COR-L47 (cell line): ENCODE measurements at places on chromosomes 12 and 14.

DNA sequence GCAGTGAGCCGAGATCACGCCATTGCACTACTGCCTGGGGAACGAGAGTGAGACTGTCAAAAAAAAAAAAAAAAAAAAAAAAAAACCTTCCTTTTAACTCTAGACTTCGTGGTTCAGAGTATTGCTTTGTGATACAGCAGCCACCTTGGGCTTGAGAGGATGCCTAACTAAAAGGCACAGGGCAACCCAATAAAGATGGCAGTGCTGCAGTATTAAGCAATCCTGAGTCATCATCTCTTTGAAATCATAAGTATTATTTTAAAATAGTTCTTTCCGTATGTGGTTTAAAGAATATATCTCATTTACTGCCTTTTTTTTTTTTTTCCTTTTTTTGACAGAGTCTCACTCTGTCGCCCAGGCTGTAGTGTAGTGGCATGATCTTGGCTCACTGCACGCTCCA, 116.1 kb downstream of the PLEKHA5 start:
- DNase-seq = no peak

- DNase-seq = no peak
These were observed 33.9 kb downstream of the BHLHE41 start for GRCh38 chr12:26090836-26091510.

- no peak for DNase-seq
These were observed 20.3 kb downstream of the HEBP1 start for GRCh38 chr12:12979731-12980259.

- DNase-seq = no peak
These were observed 40.7 kb downstream of the TPCN1 start for GRCh38 chr12:113261847-113262470.

DNA sequence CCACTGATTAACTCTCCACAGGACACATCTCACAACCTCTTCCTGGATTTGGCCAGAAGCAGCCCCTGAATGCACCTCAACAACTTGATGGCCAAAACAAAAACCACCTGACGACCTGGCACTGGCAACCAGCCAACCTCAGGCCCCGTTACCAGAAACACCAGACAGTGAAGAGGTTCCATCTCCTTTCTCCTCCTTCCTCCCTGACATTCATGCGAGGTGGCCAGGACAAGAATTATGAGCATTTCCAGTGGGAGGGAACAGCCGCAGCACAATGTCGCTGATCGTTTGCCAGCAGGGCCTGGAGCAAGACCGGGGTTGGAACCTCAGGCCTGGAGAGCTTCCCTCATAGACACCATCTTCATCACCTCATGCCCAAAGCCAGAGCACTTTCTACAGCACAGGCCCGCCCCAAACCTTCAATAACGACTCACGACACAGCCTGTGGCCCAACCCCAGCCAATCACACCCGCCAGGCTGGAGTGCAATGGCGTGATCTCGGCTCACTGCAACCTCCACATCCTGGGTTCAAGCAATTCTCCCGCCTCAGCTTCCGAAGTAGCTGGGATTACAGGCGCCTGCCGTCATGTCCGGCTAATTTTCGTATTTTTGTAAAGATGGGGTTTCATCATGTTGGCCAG, 48.7 kb downstream of the CCDC88C start:
- no peak for DNase-seq

DNA sequence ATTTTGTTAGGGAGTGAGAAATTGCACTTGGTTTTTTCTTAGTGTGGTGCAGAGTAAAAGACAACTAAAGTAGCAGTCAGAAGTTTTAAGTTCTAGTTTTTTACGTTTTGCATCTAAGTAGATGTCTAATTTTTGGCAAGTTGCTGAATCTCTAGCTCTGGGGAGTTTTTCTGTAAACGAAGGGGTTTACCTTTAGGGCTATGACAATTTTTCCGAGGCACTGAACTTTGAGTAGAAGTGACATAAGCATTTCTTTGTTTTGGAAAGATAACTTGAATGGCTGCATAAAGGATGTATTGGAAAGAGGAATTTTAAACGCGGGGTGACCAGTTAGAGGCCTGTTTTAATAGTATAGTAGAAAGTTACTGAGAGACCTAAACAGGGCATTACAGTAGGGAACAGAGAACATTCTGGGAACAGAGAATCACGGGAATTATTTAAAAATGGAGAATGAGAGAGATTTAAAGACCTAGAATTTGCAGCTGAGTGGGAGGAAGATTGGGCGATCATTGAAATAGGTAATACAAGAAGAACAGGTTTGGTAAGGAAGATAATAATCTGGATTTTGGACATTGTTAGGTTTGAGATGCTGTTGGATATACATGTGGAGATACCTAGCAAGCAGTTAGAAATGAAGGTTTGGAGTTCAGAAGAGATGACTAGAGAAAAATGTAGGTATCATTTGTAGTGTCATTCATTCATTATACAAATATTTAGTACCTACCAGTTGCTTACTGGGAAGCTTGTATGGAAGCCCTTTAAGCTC, 1.2 kb downstream of the ZNF410 start:
- no peak for DNase-seq

DNA sequence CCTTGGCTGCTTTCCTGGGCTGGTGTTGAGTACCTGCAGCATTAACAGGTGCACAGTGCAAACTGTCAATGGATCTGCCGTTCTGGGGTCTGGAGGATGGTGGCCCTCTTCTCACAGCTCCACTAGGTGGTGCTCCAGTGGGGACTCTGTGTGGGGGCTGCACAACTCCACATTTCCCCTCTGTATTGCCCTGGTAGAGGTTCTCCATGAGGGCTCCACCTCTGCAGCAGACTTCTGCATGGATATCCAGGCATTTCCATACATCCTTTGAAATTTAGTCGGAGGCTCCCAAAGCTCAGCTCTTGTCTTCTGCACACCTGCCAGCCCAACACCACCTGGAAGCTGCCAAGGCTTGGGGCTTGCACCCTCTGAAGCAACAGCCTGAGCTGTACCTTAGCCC, 198.6 kb downstream of the GXYLT1 start:
- DNase-seq = no peak

GRCh38 chr14:101017806-101018560, 114.5 kb upstream of the RTL1 start:
- no peak for DNase-seq

DNA sequence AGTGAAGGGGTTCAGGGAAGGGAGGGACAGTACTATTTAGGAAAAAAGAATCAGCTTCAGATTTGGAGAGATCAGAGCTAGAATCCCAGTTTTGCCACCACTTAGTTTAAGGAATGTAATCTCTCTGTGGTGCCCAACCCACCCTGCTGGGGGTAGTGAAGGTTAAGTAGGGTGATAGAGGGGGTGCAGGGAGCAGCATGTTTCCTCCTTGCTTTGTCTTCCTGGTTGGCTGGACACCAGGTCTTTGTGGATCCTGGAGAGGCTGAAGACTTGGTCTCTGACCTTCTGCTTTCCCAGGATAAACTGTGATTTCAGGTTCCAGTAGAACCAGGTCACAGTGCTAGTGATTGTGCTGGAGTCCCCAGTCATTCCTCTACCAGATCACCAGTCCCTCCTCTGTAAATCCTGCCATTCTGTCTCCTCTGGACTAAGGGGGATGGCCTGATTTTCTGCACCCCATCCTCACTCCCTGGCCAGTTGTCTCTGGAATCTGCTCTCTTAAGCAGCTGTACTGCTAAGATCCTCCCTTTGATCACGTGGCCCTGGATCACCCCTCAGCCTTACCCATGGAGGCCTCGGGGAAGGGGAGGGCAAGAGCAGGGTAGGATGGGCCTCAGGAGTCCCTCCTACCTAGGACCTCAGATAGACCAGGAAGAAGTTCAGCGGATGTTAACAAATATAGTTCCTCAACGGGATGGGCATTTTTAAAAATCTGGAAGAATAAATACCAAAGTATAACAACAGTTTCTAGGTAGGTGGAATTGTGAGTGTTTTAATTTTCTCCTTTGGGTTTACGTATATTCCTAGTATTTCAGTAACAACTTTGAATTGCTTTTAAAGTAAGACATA, 3.1 kb downstream of the MAP3K12 start:
- no peak for DNase-seq

DNA sequence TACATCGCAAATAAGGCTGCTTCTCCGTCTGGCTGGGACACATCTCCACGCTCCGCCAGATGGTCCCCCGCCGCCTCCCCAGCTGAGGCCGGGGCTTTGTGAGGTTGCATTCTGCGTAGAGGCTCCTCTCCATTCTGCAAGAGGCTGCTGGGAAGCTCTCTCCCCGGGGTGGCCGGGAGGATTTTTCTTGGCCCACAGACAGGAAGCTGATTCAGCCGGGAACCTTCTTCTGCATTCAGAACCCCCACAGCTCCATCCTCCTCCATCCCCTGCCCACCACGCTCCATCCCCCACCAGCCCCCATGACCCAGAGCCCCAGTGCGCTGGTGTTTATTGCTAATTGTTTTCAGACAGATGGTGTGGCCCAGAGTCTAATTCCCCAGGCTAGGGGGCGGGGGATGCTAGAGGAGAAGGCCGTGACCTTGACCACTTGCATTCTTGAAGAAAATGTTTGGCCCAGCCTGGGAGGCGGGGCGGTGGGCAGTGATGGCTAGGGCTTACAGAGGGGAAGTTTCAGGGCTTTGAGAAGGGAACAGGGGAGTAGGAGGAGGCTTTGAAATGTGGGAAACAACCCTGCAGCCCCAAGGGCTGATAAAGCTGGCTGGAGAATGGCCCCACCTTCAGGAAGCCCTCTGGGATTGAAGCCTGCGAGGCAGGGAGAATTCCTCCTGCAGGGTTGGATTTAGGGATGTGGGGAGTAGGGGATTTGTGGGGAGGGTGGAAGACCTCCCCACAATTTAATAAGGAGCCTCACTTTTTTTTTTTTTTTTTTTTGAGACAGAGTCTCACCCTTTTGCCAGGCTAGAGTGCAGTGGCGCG, 88.5 kb upstream of the NCOR2 start:
- peak; percentile 14 for DNase-seq

DNA sequence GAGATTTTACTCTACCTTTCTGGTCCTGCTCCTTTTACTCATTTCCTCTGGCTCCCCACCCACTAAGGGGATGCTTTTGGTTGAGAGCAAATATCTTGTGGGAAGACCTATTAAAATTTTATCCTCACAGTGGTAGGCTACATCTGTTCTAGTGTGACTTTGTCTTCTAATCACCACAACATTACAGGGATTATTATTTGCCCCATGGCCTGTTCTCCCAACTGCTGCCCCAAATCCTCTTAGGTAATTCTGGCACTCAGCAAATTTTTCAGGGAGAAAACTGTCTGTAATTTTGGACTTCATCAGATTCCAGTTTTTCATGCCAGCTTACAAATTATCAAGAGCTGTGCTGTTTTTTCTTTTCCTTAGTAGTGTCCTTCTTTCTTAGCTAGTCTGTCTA, 172.3 kb downstream of the GPHN start:
- DNase-seq = no peak

GRCh38 chr14:29354486-29354885, 573.2 kb downstream of the PRKD1 start:
- DNase-seq = no peak

DNA sequence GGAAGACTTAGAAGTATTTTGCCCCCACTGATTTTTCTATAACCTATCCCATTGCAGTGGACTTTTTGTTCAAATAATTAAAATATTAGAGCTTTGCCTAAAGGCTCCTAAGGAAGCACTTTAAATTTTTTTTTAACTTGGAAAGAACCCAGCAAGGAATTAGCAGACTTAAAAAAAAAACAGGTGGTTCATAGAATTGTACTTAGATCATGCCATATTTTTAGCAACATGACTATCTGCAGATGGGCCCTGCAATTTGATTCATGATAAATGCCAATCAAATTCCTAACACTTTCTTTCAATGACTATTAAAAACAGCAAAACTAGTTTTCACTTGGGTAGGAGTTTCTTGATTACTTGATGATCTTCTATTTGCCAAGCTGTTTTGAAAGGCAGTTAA, 11.5 kb downstream of the ADAMTS20 start:
- DNase-seq = no peak

DNA sequence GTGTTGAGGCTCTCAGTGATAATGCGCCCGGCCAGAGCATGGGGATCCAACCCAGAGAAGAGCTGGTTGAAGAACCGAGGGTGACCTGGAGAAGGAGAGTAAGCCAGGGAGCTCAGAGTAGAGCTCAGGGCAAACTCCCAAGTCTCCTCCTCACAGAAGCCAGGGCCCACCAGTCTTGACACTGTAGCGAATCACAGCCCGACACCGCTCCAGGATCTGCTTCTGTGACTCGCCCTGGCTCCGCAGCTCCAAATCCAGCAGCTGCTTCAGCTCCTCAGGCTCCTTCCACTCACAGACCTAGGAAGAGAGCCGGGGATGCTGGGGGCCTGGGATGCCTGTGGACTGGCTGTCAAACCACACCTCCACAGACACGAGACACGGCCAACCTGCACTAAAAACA, 8.2 kb upstream of the ZNF740 start:
- DNase-seq = no peak

DNA sequence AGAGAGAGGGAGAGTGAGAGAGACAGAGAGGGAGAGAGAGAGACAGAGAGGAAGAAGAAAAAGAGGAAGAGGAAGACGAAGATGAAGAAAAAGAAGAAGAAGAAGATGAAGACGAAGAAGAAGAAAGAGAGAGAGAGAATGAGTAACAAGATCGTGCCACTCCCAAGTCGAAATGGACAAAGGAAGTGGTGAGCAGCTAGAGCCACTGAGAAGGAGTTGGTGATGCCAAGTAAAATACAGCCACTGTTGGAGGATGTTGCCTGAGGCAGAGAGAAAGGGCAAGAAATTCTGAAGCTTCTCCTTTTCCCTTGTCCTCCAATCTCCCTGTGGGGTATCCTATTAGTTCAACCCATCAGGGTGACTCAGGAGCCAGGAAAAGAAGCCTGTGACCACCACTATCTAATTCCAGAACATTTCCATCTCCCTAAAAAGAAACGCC, 12.5 kb upstream of the ANAPC5 start:
- no peak for DNase-seq

DNA sequence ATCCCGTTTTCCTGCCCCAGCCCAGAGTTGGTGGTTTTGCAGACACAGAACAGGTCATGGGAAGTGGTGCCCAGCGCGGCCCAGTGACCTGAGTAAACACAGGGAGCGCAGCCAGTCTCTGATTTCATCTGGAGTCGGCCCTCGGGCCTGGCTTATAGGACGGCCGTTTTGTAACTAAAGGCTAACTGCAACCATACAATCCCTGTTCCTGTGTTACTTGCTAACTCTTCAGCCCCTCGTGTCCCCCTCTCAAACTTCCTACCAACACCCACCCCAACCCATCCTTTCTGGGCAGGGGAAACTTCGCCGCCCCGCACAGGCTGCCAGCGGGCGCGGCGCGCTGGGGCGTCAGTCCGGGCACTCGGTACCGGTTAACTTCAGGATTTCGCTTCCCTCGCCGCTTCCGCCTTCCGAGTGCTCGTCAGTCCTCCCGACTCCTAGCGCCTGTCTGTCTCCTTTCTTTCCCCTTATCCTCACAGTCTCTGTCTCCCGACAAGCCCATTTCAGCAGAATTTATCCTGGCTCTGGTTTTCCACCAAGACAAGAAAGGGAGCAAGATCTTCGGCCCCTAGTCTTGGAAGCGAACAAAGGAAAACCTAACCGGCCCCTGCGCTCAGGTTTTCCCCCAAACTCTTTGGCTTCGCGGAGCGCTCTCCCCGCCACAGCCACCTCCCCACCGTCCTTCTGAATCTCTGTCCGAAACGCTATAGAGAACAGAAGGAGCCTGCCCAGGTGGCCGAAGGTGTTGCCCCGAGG, 2.0 kb downstream of the SIX1 start:
- peak; percentile 21 for DNase-seq
